SK-MEL-5 (cell line): ENCODE measurements at places on chromosomes 4 and X. TPM values are rescaled to one million over a fixed set of nuclear protein-coding genes. Genes with fewer than 3 reads are reported as not detected.

DNA sequence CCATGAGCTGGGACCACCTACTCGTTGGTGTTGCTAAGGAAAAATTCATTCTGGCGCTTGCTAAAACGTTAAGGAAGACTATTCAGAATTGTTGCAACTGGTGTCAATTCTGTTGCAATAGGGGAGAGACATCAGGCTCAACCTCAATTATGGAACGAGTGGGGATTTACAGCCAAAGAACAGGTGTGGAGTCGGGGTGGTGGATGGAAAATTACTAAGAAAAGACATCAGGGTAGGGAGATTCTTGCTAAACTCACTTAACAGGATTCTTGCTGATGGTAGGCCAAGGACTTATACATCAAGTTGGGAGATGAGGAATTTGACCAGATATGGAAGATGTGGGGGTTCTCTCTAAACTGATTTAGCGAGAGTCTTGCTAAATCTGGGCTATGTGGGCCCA, 139.7 kb downstream of the TENM3 start:
- DNase-seq: no peak

DNA sequence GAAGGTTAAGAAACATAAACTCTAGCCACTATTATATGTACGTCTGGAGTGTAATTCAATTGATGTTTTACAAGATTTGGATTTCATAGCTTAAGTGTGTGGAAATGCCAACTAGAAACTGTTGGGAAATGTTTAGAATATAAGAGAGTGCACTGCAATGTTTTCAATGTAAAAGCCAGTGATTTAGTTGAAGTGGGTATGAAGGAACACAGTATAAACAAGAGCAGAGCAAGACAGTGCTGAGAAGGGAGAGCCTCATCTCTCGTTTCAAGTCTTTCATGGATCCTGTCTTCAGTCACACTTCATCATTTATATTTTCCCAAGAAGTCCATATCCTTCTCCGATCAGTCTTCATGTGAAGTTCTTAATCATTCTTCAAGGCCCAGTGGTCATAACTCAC, 163.9 kb upstream of the ETNPPL start:
- DNase-seq: no peak

DNA sequence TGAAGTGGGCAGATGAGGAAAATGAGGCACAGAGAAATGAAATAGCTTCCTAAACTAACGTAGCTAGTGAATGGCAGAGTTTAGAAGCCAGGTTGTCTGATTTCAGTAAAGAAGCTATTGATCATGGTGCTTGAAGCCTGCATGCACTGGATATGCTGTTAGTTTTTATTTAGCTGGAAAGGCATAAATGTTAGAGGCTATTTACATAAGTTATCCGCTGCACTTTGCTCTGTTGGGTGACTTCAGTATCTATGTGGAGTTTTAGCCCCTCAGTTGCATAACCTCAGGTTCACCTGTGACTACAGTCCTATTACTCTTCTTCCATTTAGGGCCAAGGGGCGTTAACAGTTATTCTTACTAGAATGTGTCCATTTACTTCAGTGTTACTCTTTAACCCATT, 522.4 kb upstream of the RPS6KA3 start:
- DNase-seq: no peak

NWD2 gene
- not detected in 2 replicates for total RNA-seq

DNA sequence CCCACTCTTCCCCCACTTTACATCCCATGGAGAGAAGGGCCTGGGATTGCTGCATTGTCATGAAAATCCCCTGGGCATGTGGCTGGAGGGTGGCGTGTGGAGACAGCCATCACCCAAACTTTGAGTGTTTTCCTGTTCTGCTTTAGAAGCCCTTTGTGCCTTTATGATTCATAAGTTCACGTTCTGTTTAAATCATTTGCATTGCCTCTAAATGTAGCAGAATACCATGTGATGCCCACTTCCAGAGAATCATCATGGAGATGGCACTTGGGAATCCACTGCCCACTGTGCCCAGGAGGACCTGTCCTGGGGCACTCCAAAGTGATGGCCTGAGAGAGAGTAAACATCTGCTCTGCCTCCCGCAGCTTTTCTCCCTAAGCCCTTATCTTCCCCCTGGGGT, 52.8 kb downstream of the MED28 start:
- no peak for DNase-seq

DNA sequence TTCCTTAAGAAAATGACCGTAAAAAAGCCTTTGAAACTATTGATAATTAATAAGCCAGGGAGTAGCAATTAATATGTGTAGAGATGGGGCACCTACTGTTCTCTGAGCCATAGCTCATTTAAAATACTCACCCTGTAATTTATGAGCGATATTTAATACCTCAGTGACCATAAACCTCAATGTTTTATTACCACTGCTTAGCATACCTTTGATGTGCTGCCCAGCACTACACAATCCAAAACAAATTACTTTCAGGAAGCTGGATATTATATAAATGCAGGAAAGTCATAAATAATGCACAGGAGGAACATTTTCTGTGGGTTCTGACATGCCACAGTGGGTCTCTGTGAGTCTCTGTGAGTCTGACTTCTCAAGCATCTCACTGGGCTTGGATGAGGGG, 166.1 kb upstream of the RPL34 start:
- no peak for DNase-seq

XAGE1B gene
- total RNA-seq: 1.8 and 15.3 TPM in 2 replicates

P2RY10 gene
- not detected in 2 replicates for total RNA-seq

DNA sequence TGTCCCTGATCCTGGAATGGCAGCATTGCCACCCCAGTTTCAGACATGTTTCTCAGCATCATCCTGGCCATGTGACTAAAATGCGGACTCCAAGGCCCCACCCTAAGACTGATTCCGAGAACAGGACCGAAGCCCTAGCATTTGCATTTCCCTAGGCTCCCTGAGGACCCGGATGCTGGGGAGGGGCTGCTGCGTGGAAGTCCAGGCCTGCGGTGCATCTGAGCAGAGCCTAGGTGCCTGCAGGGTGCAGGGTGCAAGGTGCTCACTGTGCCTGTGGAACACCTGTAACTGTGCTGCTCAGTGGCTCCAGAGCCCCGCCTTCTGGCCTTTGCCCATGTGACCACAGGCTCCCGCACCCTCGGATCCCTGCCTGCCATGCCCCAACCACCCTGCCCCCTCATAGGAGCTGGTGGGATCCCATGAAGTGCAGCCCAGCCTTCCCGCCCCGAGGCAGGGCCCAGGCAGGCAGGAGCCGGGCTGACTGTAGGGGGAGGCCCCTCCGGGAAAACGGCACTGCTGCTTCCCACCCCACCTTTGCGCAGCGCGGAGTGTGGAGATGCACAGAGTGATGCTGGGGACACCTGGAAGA, 14.9 kb downstream of the PNMA6F start:
- DNase-seq: no peak

GRCh38 chrX:14084466-14084865, 54.8 kb upstream of the GEMIN8 start:
- DNase-seq: no peak

DNA sequence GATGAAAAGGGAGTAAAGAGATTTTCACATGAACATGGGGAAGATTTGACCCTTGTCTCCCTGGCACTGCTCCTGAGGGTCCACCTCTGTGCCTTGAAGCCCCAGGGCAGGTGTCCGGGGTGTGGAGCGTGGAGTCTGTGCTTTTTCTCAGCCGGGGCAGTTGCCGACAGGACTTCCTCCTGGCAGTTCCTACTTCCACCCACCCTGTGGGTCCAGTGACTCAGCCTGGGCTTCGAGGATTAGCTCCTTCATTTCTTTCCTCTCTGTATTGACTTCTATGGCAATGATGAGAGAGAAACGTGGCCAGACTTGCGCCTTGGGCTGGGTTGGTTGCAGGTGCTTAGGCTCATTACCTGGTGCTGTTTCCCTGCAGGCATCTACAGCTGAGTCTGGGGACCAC, 35.9 kb upstream of the CLCN4 start:
- no peak for DNase-seq

GRIPAP1 gene
- 16.6 and 17.0 TPM in 2 replicates for total RNA-seq

WDFY3 gene
- 19.2 and 20.4 TPM in 2 replicates for total RNA-seq

GRCh38 chr4:85610450-85610849, 135.5 kb downstream of the ARHGAP24 start:
- DNase-seq: no peak

GRCh38 chr4:143399113-143399949, 62.7 kb downstream of the GAB1 start:
- peak; percentile 77 for DNase-seq

GRCh38 chr4:10168151-10168550, 51.6 kb upstream of the WDR1 start:
- no peak for DNase-seq

VCX3A gene
- total RNA-seq: 0.21 and 0.26 TPM in 2 replicates

DNA sequence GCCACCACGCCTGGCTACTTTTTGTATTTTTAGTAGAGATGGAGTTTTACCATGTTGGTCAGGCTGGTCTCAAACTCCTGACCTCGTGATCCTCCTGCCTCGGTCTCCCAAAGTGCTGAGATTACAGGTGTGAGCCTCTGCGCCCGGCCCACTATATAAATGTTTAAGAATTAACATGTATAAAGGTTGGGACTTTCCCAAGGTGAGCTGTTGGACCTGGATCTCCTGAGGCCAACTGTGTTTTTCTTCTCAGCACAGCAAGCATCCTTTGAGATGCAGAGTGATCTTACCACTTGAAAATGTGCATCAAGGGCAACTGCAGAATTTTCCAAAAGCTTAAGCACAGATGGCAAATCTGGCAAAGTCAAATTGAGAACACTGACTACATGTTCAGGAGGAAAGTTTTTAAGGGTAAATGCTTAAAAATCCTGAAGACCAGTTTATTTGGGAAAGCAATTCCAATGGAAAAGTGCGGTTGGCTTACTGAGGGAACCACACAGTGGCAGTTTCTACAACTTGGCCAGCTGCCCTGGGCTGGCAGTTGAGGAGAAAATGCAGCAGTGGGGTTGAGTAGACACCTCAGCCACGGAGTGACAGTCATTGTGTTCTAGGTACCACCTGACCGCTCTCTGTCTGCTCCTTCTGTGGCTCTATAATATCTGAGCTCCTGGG, 168.9 kb downstream of the CBR4 start:
- DNase-seq: no peak

DNA sequence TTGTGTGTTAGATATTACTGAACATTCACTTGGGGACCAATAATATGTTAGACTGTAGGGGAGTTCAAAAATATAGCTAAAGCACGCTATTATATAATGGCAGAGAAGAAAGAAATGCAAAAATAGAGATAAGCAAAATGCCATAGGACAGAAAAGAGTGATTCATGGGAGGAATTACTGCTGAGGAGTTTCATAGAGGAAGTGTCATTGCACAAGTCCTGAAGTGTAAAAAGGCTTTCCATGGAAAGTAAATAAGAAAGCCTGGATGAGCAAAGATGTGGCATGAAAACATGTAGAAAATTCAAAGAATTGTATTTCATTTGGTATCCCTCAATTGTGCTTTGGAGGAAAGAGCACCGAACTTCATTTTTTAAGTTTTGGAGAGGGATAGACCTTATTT, 14.5 kb downstream of the HMGB2 start:
- no peak for DNase-seq

GAGE2A gene
- total RNA-seq: 61.3 and 64.8 TPM in 2 replicates

DNA sequence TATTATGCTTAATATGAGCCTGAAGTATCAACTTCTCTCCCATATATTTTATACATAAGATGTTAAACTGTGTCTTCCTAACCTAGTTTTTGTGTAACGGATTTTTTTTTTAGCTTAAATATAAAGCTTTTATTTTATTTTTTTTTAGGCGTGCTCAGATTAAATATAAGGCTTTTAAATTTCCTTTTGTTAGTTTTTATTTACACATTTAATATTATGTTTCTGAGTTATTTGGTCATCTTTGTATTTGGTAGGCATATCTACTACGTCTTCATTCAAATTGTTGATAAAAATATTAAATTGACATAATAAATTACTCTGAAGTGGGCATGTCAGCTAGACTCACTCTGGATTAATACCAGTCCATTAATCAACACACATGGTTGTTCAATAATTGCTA, 4.2 kb downstream of the SLAIN2 start:
- no peak for DNase-seq

GRCh38 chrX:29746326-29746725, 469.0 kb upstream of the MAGEB2 start:
- DNase-seq: no peak

- DNase-seq: peak; percentile 5
Measured at GRCh38 chr4:157739242-157739641, 433.6 kb downstream of the GASK1B start.

GRCh38 chr4:165308606-165309005, 18.9 kb upstream of the MSMO1 start:
- DNase-seq: no peak

GRCh38 chr4:6180841-6181631, 19.3 kb downstream of the JAKMIP1 start:
- DNase-seq: no peak
